CD8-positive, alpha-beta memory T cell (primary cell): ENCODE measurements at places on chromosomes 6 and 20. TPM values are rescaled to one million over a fixed set of nuclear protein-coding genes. Genes with fewer than 3 reads are reported as not detected.

DNA sequence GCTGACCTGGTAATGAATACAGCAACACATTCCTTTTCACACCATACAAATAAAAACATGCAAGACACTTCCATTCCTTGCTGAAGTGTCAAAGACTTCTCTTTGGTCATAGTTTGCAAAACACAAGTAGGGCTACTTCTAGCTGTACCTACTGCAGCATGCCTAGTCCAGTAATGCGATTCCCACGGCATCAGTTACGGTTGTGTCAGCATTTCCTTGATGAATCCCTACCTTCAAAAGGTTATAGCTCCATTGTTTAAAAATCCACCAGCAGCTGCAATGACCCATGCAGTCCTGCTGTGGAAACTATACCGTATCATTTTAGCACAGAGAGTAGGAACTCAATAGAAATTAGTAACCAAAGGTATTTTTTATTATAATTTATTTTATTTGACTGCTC, 1371.5 kb downstream of the EPHA7 start:
- no peaks in the 10 kb centered on the region for H3K4me1 ChIP-seq
- H3K36me3 ChIP-seq, result no peaks in the 10 kb centered on the region
- H3K4me3 ChIP-seq, result no peak overlapping the region
- DNase-seq, result no peak

GRCh38 chr6:6395581-6396197, 75.2 kb upstream of the F13A1 start:
- no peaks in the 10 kb centered on the region for H3K36me3 ChIP-seq
- no peaks in the 10 kb centered on the region for H3K27me3 ChIP-seq
- no peaks in the 10 kb centered on the region for H3K4me1 ChIP-seq
- H3K4me3 ChIP-seq, result no peak overlapping the region

DNA sequence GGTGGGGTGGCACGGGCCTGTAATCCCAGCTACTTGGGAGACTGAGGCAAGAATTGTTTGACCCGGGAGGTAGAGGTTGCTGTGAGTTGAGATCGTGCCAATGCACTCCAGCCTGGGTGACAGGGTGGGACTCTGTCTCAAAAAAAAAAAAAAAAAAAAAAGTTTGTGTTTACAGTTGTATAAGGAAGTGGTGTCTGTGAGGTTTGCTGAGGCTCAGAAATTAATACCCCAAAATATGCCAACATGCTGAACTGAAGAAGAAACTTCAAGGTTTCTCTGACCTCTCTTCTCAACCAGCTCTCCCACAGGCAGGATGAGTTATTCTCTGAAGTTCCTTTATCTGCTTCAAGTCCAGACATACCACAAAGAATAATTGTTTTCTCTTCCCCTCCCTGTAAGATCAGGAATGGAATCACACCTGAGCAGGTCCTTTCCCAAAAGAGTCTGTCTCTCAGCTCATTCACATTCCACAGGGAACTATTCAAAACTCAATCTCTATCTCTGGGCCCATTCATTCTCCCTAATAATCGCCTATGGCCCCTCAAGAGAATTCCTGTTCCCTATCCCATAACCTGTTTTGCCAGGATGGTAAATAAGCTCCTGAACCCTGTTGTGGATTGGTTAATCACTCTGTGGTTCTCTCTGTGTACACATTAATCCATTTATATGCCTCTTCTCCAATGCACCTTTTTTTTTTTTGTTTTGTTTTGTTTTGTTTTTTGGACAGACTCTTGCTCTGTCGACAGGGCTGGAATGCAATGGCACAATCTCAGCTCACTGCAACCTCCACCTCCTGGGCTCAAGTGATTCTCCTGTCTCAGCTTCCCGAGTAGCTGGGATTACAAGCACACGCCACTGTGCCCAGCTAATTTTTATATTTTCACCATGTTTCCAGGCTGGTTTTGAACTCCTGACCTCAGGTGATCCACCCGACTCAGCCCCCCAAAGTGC, 17.4 kb upstream of the KIFC1 start:
- H3K27me3 ChIP-seq, result no peaks in the 10 kb centered on the region
- H3K36me3 ChIP-seq, result no peaks in the 10 kb centered on the region
- H3K4me3 ChIP-seq, result no peak overlapping the region

DNA sequence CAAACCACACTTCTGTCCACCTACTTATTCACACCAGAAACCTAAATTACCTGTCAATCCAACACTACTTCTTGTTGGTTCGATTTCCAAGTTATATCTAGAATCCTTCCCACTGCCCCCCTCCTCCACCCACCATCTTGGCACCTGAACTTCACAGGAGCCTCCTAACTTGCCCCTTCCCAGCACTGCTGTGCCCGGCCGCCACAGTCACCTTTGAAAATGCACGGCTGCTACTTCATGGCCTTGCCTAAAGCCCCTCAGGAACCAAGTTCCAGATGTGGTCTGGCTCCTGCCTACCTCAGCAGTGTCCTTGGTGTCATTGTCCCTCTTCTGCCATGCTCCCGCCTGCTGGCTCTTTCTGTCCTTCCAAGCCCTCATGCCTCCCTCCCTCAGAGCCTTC, 31.2 kb downstream of the PKIG start:
- H3K4me3 ChIP-seq, result no peak overlapping the region
- DNase-seq, result no peak

DNA sequence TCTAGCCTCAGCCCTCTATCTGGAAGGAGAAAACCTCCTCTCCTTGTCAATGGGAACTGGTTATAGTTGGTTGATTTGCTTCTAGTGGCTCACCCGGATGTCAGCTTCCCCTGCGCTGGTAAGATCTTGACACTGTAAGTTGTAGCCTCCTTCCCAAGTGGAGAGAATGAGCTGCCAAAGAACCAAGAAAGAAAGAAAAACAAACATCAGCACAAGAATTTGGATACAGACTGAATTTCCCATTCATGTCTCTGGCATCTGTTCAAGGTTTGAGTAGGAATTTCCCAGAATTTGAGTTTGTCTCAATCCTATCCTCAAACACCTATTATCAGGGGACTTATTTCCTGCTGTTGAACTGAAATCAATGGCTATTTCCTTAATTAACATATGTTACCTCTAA, 44.1 kb downstream of the ELOVL2 start:
- H3K36me3 ChIP-seq, result no peaks in the 10 kb centered on the region
- H3K27ac ChIP-seq, result no peak overlapping the region
- DNase-seq, result no peak
- H3K4me3 ChIP-seq, result no peak overlapping the region

GRCh38 chr6:54020334-54020733, 90.9 kb upstream of the MLIP start:
- no peak overlapping the region for H3K4me3 ChIP-seq
- no peaks in the 10 kb centered on the region for H3K27me3 ChIP-seq
- no peak for DNase-seq
- no peaks in the 10 kb centered on the region for H3K36me3 ChIP-seq
- no peak overlapping the region for H3K27ac ChIP-seq
- no peaks in the 10 kb centered on the region for H3K4me1 ChIP-seq

Gene EYS
- not detected for total RNA-seq

DNA sequence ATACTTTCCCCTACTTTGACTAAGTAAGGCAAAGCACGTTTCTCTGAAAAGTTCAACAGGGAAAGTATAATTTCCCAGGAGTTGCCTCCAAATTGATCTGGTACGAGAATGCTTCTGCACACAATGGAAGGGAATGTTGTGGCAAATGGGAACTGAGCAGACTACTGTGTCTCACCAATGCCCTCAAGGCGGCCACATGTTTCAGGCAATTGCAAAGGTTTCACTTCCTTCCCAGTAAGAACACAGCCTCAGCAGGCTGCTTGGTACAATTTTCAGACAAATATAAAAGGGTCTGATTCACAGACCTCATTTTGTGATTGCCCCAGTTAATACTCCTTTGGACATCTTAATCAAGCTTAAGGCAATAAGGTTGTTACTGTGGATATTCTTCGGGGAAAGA, 71.2 kb downstream of the KIAA0319 start:
- H3K4me1 ChIP-seq, result no peaks in the 10 kb centered on the region
- no peak overlapping the region for H3K27ac ChIP-seq
- no peaks in the 10 kb centered on the region for H3K36me3 ChIP-seq
- no peak for DNase-seq
- H3K27me3 ChIP-seq, result no peaks in the 10 kb centered on the region
- H3K4me3 ChIP-seq, result no peak overlapping the region

Gene PCMT1
- total RNA-seq, result 108 TPM

Gene MACROD2
- not detected for total RNA-seq
